ENCODE measurements at places on chromosomes 1 and 21.
A peak's percentile ranks its signal among the peaks of the same experiment; 100 is the strongest.

DNA sequence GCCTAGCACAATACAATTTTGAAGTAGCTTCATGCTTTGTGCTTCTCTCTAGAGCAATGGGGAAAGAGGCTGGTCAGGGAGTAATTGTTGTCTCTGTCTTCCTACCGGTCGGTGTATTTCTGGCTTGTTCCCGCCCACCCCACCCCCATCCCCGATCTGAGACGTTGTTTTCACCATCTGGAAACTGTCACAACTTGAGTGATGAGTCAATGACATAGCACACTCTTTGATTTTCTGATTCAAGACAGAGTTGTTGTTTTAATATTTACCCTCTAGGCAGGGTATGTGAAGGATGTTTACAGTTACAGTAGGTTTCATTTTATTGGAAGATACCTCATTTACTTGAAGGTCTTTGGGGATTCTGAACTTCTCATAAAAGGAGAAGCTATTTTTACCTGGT is 7.0 kb downstream of the IL12RB2 start:
- no peak for DNase-seq

DNA sequence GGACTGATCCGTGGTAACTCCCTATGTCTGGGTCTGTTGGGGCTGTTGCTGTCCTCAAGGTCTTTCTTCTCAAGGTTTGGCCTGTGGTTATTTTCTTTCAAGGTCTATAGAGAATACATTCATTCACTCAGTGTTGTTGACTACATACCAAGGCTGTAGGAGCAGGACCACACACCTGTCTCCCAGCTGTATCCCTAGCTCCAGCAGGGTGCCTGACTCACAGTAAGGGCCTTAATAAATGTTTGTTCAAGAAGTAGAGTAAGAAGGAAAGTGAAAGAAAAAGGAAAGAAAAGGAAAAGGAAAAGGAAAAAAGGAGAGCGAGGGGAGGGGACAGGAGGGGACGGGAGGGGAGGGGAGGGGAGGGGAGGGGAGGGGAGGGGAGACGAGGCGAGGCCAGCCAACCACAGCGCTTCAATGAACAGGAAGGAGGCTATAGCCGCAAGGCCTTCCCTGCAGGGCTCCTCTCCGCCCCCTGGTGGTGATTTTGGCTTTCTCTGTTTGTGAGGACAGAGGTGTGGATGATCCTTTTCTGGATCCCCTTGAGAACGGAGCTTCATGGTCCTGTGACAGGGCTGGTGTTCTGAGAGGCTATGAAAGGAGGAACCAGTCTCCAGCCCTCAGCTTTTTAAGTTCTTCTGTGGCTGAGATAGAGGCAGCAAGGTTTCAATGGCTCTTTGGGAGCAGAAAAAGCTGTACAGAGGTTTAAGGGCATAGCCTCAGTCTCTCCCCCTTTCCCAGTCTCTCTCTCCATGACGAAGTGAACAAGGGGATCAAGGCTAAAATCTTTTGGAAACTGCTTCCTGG is 30.6 kb upstream of the LCE5A start:
- DNase-seq = peak; percentile 42

GRCh38 chr1:108685529-108685928 is 6.6 kb upstream of the PRPF38B start:
- no peak for DNase-seq

GRCh38 chr1:85678193-85678592 is 30.0 kb downstream of the ZNHIT6 start:
- no peak for DNase-seq

- DNase-seq = no peak
Measured at GRCh38 chr1:201578008-201578888, 39.3 kb downstream of the NAV1 start.

- DNase-seq = no peak
Measured at GRCh38 chr1:225888898-225889601, at the start of gene LEFTY1. LEFTY1 (minus strand) TSS chr1:225889146; CDS start chr1:225889066, 80 bp downstream.

GRCh38 chr1:221783437-221783836 is 41.5 kb upstream of the DUSP10 start:
- no peak for DNase-seq

- no peak for DNase-seq
Measured at GRCh38 chr1:38403667-38404066, 357.1 kb upstream of the POU3F1 start.

- no peak for DNase-seq
Measured at GRCh38 chr1:75097654-75098053, 36.5 kb upstream of the LHX8 start.

DNA sequence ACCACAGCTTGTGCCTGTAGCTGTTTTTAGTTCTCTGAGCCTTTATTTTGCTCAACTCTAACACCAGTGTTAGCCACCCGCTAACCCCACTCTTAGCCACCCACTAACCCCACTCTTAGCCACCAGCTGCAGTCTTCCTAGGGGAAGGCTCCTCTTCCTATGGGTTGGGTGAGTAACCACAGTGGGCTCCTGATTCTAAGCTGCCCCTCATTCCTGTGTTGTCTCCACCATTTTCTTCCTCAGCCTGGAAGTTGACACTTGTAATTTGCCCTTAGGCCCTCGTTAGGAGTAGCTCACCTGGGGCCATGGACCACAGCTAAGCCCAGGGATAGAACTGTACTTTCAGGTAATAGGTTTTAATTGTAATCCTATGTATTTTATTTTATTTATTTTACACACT is 782.9 kb upstream of the TPTE start:
- DNase-seq = no peak

All from CD4-positive, alpha-beta T cell treated with Interferon gamma for 1 hour (primary cell).